ENCODE measurements at places on chromosomes 5 and 9.

GRCh38 chr5:173664154-173664526, 47.7 kb upstream of the BOD1 start:
- DNase-seq = no peak

- no peak for DNase-seq
These were observed 172.3 kb downstream of the CACNA1B start for GRCh38 chr9:138049779-138050471.

- DNase-seq = peak; percentile 81
These were observed at the start of gene CTNNAL1 for GRCh38 chr9:109012876-109013678. Gene CTNNAL1, minus strand, starts transcription at chr9:109013499. Its CDS starts 57 bp downstream, at chr9:109013442.

DNA sequence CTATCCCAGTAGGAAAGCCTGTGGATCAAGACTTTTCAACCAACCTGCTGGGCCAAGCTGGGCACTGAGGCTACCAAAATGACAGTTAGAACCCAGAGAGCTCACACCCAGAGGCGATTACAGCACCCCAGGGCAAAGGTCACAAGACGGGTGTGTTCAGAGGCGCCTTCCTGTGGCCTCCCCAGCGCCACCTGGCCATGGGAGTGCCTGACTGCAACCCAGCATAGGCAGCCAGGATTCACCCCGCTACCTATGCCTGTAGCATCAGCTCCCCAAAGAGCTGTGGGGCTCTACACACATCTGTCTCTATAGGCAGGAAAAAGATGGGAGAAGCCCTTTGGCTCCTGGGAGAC, 33.5 kb downstream of the PDGFRB start:
- no peak for DNase-seq

- no peak for DNase-seq
These were observed 69.3 kb downstream of the PAX5 start for GRCh38 chr9:36964791-36965190.

GRCh38 chr9:134304690-134305089, 21.6 kb upstream of the RXRA start:
- DNase-seq = no peak

GRCh38 chr9:124769549-124770358, 1.4 kb downstream of the NR6A1 start:
- no peak for DNase-seq

GRCh38 chr9:2255128-2255527, 240.0 kb downstream of the SMARCA2 start:
- no peak for DNase-seq

GRCh38 chr5:37859805-37860204, 20.0 kb upstream of the GDNF start:
- DNase-seq = no peak

DNA sequence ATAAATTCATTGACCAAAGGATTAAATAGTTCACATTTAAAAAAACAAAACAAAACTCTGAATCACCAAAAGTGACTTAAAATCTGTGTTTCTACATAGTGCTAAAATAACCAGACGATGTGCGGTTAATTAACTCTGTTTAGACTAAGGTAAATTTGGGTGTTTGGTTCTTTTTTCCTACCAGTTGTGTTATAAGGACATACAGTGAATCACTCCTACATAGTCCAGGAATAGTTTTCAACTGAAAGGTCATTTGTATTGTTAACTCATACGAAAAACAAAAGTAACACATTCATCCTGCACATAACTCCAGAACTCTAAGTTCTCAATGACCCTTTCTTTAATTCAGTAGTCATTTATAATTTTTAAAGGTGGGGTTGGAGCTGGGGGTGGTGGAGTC, 203.7 kb downstream of the GLIS3 start:
- DNase-seq = no peak

GRCh38 chr9:73151653-73152542, at the start of gene ANXA1:
Gene ANXA1, plus strand, starts transcription at chr9:73151865. Its CDS starts 6,671 bp downstream, at chr9:73158536.
- no peak for DNase-seq

DNA sequence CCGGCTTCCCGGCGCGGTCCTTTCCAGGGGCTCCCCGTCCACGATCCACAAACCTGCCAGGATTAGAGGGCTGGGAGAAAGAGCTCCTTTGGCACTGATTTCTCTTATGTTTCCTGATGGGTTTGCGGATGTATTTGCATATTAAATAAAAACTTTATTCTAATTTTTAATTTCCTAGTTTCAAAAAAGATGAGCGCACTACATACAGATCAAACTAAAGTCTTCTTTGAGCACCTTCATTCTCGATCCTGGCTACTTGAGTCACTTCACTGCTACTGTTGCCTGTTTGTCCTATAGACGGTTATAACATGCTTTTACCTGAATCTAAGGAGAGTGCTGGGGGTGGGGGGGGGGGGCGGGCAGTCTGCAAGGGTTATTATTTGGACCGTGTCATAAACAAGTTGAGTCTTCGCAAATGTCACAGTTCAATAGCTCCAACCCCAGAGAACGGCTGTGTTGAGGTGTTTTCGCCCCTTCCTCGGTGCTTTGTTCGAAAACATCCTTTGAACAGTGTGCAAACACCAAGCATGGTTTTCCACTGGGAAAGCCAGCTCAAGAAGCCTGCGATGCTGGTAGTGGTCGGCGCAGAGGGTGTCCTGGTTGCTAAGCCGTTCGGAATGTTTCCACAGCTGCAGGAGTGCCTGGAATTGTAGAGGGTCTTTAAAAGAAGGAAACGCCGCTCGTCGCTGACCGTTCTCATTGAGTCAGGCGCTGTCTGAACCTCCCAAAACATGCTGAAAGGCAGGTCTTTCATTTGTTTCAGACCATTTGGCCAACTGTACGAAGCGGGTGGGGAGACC, 1.1 kb upstream of the STK10 start:
- DNase-seq = no peak

GRCh38 chr5:72281764-72282499, 38.1 kb downstream of the MRPS27 start:
- DNase-seq = no peak

- no peak for DNase-seq
These were observed 302.5 kb downstream of the TENT4A start for GRCh38 chr5:7015586-7016256.

- DNase-seq = no peak
These were observed 47.2 kb downstream of the PCSK5 start for GRCh38 chr9:75937521-75938258.

DNA sequence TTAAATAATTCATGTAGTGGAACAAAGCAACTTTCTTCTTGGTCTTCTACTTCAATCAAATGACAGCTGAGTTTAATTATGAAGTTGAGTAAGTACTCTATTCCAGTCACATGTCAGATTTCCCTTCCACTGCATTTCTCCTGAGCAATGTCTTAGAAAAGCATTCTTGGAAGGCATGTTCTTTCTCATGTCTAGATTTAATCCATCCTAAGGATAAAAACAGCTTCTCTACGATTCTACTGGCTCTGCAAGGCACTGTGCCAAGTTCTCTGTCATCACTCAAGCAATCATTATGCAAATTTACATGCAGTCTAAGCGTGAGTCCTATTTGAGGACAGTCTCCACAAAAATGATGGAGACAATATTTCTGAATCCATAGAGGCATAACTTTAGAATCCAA, 142.4 kb downstream of the YIPF5 start:
- DNase-seq = no peak

DNA sequence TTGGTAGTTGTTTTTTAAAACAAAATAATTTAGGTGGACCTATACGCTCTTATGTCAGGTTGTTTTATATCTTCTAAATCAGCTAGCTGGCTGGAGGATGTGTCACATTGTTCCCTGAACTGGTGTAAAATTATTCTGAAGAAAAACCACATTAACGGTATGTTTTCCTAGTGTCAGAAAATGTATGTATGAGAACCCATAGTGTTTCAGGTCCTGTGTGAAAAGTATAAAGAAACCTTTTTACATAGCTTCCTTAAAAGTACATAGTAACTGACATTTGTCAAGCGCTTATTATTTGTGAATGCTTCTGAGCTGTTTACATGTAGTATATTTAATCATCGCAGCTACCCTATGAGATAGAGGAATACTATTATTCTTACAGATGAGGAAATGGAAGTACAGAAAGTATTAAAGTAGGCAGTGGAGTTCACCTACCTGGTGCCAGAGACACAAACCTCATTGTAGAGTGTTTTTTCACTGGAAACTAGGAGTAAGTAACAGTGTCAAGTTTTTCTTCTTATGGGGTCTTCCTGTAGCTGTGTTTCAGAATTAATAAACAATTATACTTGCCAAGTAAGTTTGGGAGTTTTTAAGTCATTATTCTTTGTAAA, 10.4 kb upstream of the FAM120AOS start:
- DNase-seq = no peak

DNA sequence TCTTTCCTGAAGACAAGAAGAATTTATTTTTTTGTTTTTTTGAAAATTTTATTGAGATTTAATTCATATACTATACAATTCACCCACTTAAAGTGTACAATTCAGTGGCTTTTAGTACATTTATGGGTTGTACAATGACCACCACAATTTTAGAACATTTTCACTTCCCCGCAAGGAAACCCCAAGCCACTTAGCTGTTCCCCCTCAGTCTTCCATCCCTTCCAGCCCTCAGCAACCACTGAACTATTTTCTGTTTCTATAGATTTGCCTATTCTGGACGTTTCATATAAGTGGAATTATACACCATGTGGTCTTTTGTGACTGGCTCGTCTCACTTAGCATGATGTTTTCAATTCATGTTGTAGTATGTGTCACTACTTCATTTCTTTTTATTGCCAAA, 28.0 kb downstream of the DNAI1 start:
- DNase-seq = no peak

GRCh38 chr5:146388386-146388785, 49.7 kb downstream of the POU4F3 start:
- no peak for DNase-seq

DNA sequence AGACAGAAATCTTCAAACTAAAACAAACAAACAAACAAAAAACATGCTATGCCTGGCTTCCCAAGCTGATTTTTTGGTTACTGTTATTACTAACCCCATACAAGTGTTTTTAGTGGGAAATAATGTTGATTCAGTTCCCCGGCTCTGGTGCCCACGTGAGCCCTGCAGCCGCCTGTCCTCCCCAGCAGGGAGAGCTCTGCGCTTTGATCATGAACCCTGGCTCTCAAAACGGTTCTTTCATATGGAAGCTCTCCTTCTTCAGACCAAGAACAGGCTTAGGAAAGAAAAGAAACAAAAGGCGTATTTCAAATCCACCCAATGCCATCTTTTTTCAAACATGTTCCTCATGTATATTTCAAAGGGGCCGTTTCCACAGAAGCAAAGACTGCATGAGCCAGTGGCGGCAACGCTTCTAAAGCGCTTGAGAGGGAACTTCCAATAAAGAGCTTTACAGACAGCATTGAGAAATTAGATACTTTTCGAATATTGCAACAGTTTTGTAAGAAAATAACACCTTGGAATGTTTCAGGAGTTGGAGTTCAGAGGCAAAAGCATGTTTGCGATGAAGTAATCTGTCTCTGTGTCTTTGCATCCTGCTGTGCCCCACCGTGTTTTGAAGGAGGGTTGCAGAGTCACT, 74.8 kb downstream of the ICE1 start:
- no peak for DNase-seq

DNA sequence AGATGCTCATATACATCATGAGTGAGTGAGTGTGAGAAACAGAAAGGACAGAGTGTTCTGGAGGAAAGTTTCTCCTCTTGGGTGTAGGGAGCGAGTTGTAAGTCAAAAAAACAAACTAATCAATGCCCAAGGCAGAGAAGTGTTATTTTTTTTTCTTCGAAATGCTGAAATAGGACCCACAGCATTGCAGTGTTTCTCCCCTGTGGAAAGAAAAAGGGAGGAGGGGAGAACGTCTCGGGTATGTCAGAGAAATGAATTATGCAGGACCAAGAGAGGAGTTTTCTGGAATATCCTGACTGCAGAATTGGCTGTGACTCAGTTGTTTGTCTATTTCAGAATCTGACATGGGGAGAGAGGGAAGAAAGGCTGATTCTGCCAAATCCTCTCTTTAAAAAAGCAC, 337.9 kb upstream of the RFX3 start:
- DNase-seq = no peak

DNA sequence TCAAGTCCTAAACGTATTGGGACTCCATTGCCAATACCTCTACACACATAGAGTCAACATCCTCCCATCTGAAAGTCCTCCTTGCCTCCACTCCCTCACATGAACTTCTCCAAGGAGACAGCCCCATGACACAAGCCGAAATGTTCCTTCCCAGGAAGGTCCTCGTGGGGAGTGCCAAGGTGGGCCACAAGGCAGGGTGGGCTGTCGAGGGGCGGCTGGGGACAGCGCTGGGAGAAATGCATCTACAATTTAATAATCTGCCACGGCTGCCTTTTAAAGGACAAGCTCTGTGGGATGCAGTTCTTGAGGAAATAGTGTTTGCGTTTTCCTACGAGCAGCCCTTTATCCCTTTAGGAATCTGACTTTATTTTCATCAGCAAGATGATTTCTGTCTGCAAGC, 138.7 kb downstream of the GABBR2 start:
- DNase-seq = no peak

- no peak for DNase-seq
These were observed 56.6 kb downstream of the KCNN2 start for GRCh38 chr5:114418176-114419066.

DNA sequence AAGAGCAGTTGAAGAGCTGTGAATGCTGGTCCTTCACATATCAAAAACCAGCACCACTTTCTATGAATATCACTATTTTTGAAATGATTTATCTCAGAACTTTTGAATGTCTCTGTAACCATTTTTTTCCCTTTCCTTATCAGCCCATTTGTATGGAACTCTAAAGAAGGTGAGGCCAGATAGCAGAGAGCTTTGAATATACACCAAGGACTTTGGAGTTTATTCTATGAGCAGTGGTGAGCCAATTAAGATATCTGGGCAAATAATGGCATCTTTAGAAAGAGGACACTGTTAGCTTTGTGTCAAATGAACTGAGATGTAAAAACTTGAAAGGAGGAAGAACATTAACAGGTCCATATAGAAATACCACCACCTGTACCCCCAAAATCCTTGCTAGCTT, 22.0 kb downstream of the KCTD16 start:
- no peak for DNase-seq

DNA sequence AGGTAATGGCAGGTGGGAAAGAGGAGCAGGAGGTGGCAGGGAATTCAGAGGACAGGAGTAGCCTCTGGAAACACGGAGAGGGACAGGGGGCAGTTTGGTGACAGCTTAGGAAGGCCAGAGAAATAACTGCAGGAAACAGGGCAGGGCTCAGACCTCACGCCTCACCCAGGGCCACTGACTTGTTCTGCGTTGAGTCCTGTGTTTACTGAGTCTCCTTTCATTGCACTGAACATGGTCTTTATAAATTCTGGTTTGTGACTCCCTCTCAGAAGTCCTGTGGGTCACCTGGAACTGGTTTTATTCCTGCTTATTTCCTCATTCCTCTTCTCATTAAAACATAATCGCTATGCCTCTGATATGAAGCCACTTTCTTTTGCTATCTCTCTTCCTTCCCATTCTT, 55.2 kb upstream of the ZNF622 start:
- no peak for DNase-seq

- DNase-seq = no peak
These were observed 16.7 kb downstream of the ERAP1 start for GRCh38 chr5:96790961-96791504.

DNA sequence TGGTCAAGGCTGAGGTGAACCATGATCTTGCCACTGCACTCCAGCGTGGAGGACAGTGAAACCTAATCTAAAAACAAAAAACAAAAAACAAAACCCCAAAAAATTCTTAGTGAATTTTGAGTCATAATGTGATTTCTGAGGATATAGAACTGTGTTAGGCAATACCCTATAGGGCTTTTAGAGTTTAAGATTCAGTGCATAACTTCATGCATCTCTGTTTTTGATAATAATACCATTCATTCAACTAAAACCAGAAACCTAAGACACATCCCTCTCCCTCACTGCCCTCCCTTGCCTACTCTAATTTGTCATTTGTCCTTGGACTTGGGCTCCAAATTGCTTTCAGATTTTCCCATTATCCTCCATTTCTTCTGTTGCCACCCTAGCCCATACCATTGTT, 405.7 kb upstream of the EDIL3 start:
- DNase-seq = no peak

Data from stimulated activated CD4-positive, alpha-beta T cell treated with anti-CD3 and anti-CD28 coated beads, Interleukin-1b, Interleukin-23, amount 100 ng/mL, for 4 hours (primary cell).